Left colon (tissue), 2 donors: ENCODE measurements at places on chromosomes 13 and 19. TPM values are rescaled to one million over a fixed set of nuclear protein-coding genes. Genes with fewer than 3 reads are reported as not detected.

The CEACAM20 gene
- 0.42 TPM for total RNA-seq

The MYO9B gene
- total RNA-seq = 69.9 TPM

- no peak for DNase-seq
Measured at GRCh38 chr13:107600971-107601370, 614.4 kb downstream of the LIG4 start.

GRCh38 chr13:64697226-64697625 is 2532.9 kb downstream of the PCDH9 start:
- no peak for DNase-seq

- peak; percentile 48 for DNase-seq
Measured at GRCh38 chr13:46668302-46668720, 115.3 kb downstream of the LRCH1 start.
